Colonic mucosa (tissue), 4 donors: ENCODE measurements at places on chromosomes 1 and 21.

DNA sequence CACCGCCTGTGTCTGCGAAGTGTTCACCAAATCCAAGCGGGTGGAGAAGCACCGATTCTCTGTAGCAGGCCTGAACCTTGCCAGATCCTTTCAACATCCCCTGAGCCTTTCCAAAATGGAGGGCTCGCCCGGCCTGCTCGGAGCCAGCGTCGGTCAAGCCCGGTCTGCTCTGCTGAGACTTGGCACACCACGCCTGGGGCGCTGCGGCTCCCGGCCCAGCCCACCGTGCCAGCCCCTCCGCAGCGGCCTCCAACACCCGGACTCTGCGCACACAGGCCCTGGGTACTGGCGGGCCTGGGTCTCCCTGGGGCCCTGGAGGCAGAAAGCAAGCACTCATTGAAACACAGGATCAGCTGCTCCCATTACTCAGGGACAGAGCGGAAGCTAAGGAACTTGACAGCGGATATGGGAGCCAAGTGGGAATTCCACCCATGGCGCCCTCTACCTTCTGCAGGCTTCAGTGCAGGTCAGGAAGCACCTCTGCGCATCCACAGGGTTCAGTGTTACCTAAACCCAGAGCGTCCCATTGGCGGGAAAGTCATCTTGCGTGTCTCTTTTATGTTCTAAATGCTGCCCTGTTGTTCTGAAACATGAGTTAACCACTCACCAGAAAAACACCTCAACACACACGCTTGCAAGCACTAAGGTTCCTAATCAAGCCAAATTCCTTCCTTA, 159.9 kb downstream of the ZBTB18 start:
- H3K27me3 ChIP-seq, result no peaks in the 10 kb centered on the region
- H3K4me3 ChIP-seq, result no peak overlapping the region
- H3K4me1 ChIP-seq, result no peaks in the 10 kb centered on the region
- peak; percentile 26 for DNase-seq
- no peak overlapping the region for H3K27ac ChIP-seq
- H3K36me3 ChIP-seq, result no peaks in the 10 kb centered on the region

DNA sequence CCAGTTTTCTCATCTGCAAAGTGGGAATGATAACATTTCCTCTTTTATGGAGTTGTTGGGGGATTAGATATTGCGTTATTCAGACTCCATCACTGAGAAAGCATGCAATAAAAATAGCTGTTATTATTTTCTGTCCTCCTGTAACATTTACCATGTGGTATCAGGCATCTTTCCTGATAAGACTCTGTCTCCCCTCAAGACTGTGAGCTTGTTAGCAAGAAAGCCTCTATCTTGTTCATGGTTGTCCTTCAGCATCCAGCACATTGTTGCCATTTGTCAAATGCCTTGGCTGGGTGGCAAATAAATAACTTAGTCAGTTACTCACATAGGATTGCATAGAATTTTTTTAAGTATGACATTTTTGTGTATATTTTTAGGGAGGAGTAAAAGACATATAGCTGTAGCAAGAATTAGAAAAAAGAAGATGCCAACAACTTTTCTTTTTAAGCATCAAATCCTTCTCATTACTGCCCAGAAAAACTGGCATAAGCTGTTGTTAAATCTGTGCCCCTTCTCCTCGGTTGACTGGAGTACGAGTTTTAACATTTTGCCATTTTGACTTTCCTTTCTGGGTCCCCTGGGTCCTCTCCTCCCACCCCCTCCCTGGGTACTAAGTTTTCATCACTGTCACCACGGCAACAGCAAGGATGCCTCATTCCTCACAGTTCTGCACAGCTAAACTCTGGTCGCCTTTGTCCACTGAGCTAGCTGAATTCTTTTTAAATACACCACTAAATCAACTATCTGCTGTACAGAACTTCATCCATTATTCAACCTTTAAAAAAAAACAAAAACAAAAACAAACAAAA, 1.0 kb upstream of the JAM2 start:
- no peak overlapping the region for H3K27ac ChIP-seq
- peaks cover 17% of the 10 kb centered on the region for H3K27me3 ChIP-seq
- H3K36me3 ChIP-seq, result no peaks in the 10 kb centered on the region

- H3K27ac ChIP-seq, result no peak overlapping the region
- H3K4me1 ChIP-seq, result no peaks in the 10 kb centered on the region
- no peak for DNase-seq
Measured at GRCh38 chr1:157249326-157249725, 111.1 kb upstream of the ETV3 start.

DNA sequence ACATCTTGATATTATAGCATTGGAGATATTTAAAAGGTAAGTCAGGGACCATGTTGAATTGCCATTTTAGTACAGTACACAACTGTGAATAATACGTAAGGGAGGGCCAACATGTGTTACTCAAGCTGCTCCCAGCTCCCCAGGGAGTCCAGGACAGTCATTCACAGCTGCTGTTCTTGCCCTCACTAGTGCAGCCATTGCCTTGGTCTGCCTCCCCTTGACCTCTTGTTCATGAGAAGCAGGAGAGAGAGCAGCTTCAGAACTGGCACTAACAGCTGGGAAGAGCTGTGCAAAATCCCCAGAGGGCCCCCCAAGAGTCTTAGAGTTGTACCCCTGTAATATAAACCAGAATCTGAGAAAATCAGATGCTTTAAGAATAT, 16.4 kb downstream of the TCEANC2 start:
- no peak overlapping the region for H3K4me3 ChIP-seq
- DNase-seq, result no peak
- no peaks in the 10 kb centered on the region for H3K36me3 ChIP-seq
- H3K27ac ChIP-seq, result no peak overlapping the region

DNA sequence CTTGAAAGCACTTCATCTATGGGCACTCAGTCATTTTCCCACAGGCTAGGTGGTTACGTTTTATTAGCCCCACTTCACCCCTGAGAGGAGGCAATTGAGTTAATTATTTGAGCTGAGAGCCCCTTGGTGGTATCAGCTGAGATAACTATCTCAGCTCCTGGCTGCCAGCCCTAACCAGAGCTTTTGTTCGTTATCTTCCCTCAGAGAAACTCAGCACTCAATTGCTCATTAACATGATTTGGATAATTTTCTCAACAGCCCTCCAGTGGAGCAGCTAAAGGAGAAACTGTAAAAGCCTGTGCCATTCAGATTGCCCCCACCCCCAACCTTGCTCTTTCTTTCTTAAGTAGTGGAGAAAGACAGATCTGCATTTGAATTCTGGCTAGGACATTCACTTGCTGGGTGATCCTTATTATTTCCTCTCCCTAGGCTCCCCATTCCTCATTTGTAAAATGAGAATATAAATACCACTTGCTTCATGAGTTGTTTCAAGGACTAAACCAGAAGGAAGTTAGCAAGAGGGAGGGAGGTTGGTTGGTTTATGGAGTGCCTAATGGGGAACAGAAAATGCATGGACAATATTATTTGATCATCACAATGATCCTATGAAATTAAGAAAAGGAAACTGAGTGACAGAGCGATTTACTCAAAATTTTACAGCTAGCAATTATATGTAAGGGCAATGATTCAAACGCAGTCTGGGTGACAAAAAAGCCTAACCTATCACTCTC, 218.7 kb upstream of the FGGY start:
- no peaks in the 10 kb centered on the region for H3K36me3 ChIP-seq
- no peak for DNase-seq
- no peaks in the 10 kb centered on the region for H3K4me1 ChIP-seq
- H3K27ac ChIP-seq, result no peak overlapping the region
- no peaks in the 10 kb centered on the region for H3K27me3 ChIP-seq

DNA sequence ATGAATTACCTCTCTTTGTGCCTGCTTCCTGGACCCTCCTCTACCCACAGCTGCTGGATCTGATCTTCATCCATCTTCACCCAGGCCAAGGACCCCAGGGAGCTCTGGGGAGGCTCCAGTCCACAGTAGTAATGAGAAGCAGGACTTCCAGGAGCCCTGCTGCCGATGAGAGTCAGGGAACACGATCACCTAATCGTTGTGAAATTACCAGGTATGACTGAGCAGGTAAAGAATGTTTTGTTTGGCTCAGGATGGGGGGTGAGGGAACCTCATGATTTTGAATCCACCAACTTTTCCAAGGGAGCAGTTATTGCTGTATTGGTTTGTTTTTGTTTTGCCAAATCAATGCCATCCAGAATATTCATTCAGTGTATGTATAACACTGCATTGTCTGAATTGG, 454.0 kb downstream of the PLPP3 start:
- no peak overlapping the region for H3K4me3 ChIP-seq
- no peak overlapping the region for H3K27ac ChIP-seq
- no peak for DNase-seq
- no peaks in the 10 kb centered on the region for H3K4me1 ChIP-seq
- H3K27me3 ChIP-seq, result no peaks in the 10 kb centered on the region
- H3K36me3 ChIP-seq, result no peaks in the 10 kb centered on the region

DNA sequence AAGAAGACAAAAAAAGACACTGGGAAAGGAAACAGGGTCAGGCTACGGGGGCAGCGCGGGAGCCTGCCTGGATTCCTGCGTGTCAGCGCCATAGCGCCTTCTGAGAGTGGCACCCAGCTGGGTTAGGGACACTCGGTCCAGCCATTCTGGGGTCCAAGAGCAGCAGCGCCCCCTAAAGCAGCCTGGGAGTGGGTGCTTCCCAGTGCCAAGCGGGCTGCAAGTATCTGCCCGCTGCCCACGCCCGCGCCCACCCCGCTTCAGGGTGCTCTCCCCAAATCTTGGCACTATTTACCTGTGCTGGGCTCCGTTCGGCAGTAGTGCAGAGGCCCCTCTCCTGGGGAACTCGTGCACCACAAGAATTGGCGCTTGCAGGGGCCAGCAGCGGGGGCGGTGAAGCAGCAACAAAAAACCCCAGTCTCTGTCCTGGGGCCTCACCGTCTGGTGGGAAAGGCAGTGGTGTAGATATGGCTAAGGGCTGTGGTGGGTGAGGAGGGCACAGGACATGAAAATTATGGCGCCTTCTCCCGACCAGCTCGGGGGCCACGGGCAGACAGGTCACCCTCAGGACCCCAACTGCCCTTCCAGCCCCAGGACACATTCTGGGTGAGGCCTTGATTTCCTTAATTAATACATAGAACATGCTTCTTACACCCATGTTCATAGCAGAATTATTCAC, 24.1 kb upstream of the LBR start:
- H3K27ac ChIP-seq, result no peak overlapping the region
- no peak for DNase-seq
- peaks cover 7% of the 10 kb centered on the region for H3K4me1 ChIP-seq

DNA sequence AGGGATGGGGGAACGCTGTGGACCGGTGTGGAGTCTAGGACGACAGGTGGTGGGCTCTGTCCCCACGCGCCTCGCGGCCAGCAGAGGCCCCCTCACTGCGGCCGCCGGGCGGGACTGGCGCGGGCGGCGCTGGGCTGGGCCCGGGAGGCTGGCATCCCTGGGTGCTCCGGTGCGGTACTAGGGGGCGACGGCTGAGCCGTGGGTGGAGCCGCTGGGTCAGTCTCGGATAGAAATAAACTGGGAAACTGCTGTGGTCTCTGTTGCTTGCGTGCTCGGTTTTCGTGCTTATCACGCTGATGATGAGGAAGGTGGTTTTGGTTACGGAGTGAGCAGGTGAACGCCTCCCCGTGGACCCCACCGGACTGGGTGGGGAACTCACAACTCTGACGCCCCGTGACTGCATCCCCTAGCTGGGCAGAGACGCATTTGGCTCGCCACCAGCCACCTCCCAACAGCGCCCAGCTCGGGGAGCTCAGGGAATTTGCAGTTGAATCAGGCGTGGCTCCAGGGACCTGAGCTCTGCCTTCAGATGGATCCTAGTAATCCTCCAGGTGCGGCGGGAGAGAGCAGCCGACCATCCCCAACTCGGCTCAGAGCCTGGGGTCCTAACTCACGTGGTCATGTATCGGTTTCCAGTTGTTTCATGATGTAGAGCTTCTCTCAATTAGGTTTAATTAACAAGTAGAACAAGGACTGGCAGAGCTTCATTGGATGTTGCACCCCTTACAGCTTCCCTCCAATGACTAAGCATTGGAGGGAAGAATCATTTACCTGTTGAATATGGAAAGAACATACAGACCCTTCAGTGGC, 32.1 kb downstream of the HSD17B7 start:
- DNase-seq, result no peak
- peaks cover 4% of the 10 kb centered on the region for H3K4me1 ChIP-seq
- H3K4me3 ChIP-seq, result peak overlapping the region; percentile 17

GRCh38 chr1:77447669-77448068, 165.8 kb downstream of the AK5 start:
- H3K4me1 ChIP-seq, result no peaks in the 10 kb centered on the region
- no peaks in the 10 kb centered on the region for H3K36me3 ChIP-seq
- no peak overlapping the region for H3K4me3 ChIP-seq
- no peak for DNase-seq
- no peaks in the 10 kb centered on the region for H3K27me3 ChIP-seq

DNA sequence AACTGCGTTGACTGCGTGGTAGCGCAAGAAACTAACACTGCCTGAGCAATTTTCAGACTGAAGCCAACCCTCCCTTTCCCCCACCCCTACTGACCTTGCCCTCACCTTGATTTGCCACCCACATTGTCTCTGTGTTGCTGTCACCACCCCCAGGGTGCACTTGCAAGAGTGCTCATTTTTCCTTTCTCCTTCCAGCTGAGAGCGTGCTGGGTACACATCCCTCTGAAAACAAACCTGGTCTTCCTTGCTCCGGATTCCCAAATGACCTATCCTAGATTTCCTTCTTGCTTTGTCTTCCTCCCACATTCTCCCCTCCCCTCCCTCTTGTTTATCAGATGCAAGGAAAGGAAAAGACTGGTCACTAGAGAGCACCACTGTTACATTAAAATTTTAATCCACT, 24.2 kb downstream of the MPZ start:
- DNase-seq, result no peak
- no peaks in the 10 kb centered on the region for H3K36me3 ChIP-seq
- no peak overlapping the region for H3K4me3 ChIP-seq
- H3K4me1 ChIP-seq, result no peaks in the 10 kb centered on the region

GRCh38 chr1:76933847-76934815, 66.9 kb downstream of the ST6GALNAC5 start:
- H3K36me3 ChIP-seq, result no peaks in the 10 kb centered on the region
- no peak for DNase-seq
- no peaks in the 10 kb centered on the region for H3K27me3 ChIP-seq
- no peak overlapping the region for H3K27ac ChIP-seq

- DNase-seq, result peak; percentile 21
- H3K27me3 ChIP-seq, result no peaks in the 10 kb centered on the region
- peak overlapping the region; percentile 69 for H3K27ac ChIP-seq
- H3K4me3 ChIP-seq, result peak overlapping the region; percentile 79
- no peaks in the 10 kb centered on the region for H3K36me3 ChIP-seq
Measured at GRCh38 chr1:35269201-35269988, 886 bp downstream of the ZMYM4 start.
